ENCODE measurements at places on chromosomes 2 and 18.

DNA sequence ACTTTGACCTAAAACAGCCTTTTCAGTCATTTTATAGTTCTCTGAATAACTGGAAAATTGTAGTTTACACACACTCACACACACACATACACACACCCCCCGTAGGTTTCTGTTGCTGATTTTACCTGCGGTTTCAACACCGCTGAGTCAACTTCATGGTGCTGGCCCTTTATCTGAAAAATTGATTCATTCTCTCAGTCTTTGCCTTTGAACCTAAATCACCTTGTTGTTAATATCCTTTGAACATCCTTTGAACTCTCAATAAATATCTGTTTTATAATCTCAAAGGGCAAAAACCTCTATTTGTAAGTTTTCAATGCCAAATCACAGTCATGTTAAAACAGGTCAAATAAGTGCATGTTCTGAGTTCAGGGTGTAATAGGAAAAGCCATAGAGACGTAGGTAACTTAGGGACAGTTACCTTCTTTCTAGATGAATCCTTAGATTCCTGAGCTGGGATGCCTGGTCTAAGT lies 109.0 kb upstream of the BZW1 start:
- no peak for DNase-seq

- no peak for DNase-seq
Observed at GRCh38 chr2:152600051-152600657, 117.1 kb downstream of the PRPF40A start.

DNA sequence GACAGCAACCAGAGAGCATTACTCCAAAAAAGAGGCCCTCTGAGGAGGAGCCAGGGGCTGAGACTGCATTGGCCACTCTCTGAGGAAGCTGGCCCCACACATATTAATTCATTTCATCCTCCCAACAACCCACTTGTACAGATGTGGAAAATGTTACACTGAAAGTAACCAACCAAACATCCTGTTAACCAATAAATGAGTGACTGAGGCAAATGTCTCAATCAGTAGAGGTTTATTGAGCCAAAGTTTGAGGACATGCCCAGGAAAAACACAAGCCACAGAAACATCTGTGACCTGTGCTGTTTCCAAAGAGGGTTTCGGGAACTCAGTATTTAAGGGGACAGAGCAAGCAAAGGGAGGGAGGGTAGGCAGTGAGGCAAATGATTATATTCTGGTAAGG lies 53.0 kb downstream of the SKA1 start:
- no peak for DNase-seq

DNA sequence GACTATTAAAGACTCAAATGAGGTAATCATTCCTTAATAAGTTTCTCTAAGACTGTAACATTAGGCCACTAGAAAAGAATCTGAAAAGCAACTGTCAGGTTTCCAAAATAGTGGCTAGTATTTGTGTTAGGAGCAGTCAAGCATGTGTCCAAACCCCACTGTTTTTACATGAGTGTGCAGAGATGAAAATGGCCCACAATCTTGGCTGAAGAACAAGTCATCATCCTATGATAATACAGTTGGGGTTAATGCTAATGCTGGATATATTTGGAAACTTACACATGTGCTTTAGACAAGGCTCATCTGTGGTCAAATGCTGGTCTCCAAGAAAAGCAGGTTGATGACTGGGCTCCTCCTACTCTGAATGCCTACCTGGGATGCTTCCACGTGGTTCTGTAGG lies 73.6 kb downstream of the MAIP1 start:
- DNase-seq = no peak

GRCh38 chr2:9752441-9753275 lies 90.6 kb upstream of the TAF1B start:
- DNase-seq = no peak

- DNase-seq = peak; percentile 16
Observed at GRCh38 chr2:188629753-188630527, 338.3 kb downstream of the GULP1 start.

- DNase-seq = no peak
Observed at GRCh38 chr2:16100006-16100405, 159.7 kb downstream of the MYCN start.

GRCh38 chr2:225566798-225567197 lies 167.3 kb downstream of the NYAP2 start:
- DNase-seq = no peak

DNA sequence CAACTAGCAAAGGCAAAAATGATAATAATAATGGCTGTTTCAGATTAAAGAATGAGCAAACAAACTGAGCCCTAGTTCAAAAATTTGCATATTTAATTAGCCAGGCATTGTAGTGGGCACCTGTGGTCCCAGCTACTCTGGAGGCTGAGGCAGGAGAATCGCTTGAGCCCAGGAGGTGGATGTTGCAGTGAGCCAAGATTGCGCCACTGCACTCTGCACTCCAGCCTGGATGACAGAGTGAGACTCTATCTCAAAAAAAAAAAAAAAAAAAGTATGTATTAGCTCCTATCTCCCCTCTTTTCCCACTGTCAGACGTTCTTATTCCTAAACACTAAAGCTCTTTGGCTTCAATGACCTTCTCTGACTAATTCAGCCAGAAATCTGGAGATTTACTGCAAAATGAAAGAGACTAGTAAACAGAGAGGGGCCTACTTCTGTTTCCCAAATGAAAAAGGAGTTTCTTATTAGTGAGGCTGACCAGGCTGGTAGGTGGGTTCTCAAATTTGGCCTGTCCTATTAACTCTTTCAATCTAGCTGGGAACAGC lies 3.9 kb upstream of the SRBD1 start:
- DNase-seq = no peak

DNA sequence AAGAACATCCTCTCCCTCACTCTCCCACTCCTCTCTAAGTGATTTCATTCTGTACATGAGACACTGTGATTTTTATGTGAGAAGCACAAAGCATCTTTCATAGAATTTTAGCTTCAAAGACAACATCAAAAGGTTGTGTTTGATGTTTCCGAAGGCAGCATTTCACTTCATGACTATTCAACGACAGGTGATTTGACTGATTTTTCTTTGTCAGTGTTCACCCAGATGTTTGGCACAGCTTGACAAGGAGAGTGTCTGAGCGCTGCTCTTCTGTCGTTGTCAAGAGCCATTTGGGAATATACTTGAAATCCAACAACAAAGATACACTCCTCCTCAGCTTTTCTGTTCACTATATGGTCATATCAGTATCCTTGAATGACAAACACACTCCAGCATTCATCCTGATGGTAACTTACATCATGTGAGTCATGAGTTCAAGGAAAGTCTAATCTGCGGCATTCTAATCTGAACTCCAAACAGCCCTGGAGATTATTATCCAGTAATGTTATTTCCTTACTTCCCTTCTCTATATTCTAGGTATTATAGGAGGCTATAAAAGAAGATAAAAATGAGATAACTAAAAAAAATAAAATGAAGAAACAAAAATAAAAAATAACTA lies 45.9 kb upstream of the ST6GAL2 start:
- DNase-seq = no peak

GRCh38 chr2:217887841-217888701 lies 114.7 kb downstream of the TNS1 start:
- no peak for DNase-seq

DNA sequence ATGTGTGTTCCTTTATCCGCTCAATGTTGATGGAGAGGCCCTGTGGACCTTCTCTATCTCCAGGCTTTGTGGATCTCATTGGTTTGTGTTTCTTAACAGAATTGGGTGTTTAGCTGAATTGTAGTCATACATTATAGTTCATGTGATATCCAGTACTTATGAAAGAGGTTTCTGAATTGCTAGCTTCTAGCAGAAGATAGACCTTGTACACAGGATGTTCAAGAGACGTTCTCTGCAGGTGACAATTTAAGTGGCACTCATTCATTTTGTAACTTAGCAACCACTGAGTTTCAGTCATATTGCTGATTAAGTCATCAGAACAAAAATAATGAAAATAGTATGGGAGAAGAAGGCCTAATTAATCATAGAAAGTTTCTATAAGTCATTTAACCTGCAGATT lies 279.2 kb downstream of the ALPK2 start:
- DNase-seq = no peak

DNA sequence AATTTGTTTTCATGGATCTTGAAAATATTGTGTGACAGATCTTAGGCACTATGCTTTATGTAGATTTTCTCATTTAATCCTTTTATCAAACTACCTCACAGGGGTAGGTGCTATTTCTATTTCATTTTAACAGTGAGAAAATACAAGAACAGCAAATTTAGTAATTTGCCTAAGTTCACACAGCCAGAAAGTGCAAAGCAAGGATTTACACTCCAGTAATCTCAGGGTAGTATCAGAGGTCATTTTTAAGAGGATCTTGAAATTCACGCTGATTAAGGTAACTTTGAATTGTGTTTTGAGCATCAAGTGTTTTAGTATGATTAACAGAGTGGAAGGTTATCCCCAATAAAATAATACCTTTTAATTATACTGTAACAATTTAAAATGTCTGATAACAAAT lies 10.1 kb upstream of the KCNJ3 start:
- no peak for DNase-seq

GRCh38 chr2:151730262-151730975 lies 3.9 kb downstream of the NEB start:
- DNase-seq = no peak

- DNase-seq = no peak
Observed at GRCh38 chr2:237682151-237682550, 54.8 kb downstream of the LRRFIP1 start.

DNA sequence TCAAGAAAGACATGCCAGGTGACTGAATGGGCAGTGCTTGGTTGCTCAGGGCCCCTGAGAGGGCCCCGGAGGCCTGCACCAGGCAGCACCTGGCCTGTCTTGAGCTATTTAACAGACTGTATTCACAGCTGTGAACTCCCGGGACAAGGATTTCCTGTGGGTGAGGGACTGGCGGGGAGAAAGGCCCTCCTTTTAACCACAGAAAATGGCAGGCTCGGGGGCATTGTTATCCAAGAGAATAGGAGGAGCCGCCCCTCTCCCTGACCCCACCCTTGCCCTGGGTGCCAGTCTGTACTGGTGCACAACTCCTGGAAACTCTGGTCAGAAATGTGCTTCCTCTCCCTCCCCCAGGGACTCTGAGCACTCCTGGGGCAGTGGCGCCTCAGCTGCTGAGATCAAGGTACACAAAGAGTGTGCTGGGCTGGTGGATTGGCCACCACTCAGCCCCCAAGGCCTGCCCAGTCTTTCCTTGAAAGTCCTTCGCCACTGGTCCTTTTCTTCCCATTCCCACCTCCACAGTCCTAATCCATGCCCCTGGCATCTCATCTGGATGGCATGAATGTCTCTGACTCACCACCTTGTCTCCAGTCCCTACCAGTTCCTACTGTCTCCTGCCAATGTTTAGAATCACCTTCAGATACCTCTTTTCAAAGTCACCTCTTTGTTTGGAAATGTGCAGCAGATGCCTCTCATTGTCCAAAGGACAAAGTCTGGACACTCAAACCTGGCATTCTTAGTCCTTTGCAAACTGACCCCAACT lies 19.6 kb upstream of the EPAS1 start:
- DNase-seq = no peak

GRCh38 chr2:31054842-31055388 lies 83.3 kb downstream of the GALNT14 start:
- no peak for DNase-seq

DNA sequence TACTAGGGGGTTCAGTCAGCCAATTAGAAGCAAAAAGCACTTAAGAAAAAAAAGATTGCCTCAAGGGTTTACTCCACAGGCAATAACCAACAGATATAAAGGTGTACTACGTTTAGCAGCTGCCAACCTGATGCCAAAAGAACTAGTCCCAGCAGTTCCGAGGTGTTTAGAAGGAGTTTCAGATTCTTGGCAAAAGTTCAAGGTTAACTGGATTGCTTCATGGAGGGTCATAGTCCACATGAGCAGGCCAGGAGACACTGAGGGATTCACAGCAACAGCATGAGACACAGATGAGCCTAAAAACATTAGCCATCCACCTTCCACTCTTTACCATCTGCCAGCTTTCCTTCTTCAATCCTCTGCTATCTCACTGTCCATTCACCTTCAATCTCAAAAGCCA lies 4.9 kb upstream of the DNAH7 start:
- no peak for DNase-seq

- no peak for DNase-seq
Observed at GRCh38 chr2:67755156-67755882, 307.5 kb downstream of the C1D start.

DNA sequence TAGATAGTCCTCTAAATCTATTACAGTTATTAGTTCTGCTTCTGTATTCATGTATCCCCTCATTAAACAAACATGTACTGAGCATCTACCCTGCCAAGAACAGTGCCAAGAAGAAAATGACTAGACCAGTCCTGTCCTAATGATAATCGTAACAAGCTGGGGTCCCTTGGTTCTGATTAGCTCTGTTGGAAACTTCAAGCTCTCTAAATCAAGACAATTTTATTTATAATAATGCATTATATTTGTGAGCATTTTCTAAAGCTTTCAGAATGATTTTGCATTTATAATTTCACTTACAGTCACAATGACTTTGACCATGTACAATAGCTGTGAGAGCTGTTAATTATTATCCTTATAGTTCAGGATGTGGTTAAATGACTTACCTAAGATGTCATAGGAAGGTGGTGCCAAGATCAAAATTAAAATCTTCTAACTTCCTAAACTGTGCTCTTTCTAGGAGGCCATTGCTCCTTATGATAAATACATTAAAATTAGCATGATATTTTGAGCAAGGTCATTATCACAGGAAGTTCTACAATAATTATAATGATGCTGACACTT lies 336.5 kb upstream of the SLC39A10 start:
- DNase-seq = no peak

DNA sequence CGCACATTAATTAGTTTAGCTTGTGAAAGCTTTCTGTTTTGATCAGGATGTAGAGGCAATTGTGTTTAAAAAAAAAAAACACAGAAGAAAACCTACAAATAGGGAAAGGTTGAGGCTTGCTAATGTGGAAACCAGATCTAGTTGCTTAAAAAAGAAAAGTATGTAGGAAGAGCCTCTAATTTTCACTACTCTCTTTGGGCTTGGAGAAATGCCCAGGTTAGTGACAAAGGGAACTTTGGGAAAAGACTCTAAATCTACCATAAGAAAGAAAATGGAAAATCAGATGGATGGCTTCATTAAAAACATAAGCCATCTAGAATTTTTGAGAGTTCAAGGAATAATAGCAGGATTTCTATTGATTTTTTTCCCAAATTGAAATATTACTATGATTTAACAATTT lies 47.3 kb upstream of the SLC38A11 start:
- DNase-seq = no peak

GRCh38 chr2:216057688-216058193 lies 23.9 kb downstream of the PECR start:
- DNase-seq = no peak

DNA sequence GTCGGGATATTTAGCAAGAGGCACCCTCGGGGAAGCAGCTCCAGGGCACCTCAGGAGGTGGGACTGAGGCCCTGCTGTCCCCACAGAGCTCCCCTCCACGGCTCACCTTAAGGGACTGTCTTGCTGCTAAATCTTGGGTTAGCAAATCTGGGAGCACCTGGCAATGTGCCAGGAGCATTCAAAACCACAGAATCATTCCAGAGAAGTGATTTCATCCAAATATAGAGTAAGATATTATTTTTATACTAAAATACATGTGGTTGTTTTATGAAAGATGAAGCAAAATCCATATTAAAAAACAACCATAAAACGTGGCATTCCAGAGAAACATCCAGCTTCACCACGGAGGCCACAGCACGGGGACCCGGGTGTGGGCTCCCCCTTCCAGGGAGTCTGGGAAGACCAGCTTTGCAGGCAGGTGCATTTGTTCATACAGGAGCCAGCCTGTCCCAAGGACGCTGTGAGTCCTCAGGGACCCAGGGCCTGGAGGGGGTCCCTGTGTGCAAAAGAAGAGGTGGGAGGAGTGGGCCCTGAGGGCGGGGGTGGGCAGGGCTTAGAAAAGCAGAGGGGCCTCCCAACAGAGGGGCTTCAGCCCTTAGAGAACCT lies 16.3 kb downstream of the HS1BP3 start:
- DNase-seq = peak; percentile 6

- DNase-seq = no peak
Observed at GRCh38 chr18:5462227-5462626, 81.6 kb downstream of the EPB41L3 start.
